ENCODE measurements at places on chromosomes 5 and 9. TPM values are rescaled to one million over a fixed set of nuclear protein-coding genes. Genes with fewer than 3 reads are reported as not detected.

- H3K36me3 ChIP-seq = no peaks in the 10 kb centered on the region
- DNase-seq = no peak
- no peak overlapping the region for H3K4me3 ChIP-seq
- no peak overlapping the region for H3K27ac ChIP-seq
- H3K4me1 ChIP-seq = no peaks in the 10 kb centered on the region
- peaks cover 13% of the 10 kb centered on the region for H3K27me3 ChIP-seq
These were observed 11.8 kb downstream of the ARL14EPL start for GRCh38 chr5:116044073-116044472.

DNA sequence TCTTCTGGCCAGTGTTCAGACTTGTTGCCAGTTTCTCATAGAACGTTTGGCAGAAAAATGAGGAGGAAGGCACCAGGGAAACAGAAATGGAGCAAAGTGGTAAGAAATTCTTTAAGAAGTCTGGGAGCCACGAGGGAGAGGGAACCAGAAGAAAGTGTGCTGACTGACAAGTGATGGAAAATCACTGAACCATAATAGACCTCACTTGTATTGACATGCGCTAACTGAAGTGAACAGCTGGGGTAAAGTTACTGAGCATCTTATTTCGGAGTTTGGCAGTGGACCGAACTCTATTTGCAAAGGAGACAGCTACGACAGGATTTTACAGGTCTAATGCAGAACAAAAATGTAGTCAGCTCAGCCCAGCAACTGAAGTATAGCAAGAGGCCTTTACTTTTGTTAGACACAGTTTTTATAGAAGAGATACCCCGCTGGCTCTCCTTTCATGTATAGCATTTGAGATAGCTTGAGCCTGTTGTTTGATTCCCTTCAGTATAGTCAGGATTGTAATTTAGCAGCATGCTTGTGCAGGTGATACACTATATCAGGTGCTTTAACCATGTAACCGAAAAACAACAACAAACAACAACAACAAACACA is 53.6 kb downstream of the HMHB1 start:
- no peaks in the 10 kb centered on the region for H3K27me3 ChIP-seq
- no peak overlapping the region for H3K27ac ChIP-seq
- no peaks in the 10 kb centered on the region for H3K36me3 ChIP-seq
- H3K4me1 ChIP-seq = peaks cover 8% of the 10 kb centered on the region

- no peaks in the 10 kb centered on the region for H3K36me3 ChIP-seq
- H3K27ac ChIP-seq = peak overlapping the region; percentile 89
- H3K4me1 ChIP-seq = peaks cover 48% of the 10 kb centered on the region
These were observed 116.8 kb downstream of the BOD1 start for GRCh38 chr5:173499471-173500212.

DNA sequence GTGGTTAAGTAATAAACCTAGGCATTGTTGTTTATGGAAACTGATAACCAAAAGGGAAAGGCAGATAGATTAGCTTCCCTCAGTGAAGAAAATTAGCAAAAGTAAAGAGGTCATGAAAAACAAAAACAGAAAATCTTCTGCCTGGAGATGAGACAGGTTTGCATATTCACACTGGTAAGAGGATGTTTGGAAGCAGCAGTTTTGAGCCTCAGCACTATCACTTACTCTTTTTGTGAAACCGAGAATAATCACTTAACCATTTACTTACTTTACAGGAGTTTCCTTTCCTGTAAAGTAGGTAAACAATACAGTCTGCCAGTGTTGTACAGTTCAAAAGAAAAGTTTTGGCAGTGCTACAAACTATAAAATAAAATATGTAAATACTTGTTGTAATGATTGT is 35.5 kb upstream of the EMB start:
- H3K4me3 ChIP-seq = no peak overlapping the region
- no peaks in the 10 kb centered on the region for H3K27me3 ChIP-seq
- DNase-seq = no peak
- no peak overlapping the region for H3K27ac ChIP-seq
- no peaks in the 10 kb centered on the region for H3K36me3 ChIP-seq

DNA sequence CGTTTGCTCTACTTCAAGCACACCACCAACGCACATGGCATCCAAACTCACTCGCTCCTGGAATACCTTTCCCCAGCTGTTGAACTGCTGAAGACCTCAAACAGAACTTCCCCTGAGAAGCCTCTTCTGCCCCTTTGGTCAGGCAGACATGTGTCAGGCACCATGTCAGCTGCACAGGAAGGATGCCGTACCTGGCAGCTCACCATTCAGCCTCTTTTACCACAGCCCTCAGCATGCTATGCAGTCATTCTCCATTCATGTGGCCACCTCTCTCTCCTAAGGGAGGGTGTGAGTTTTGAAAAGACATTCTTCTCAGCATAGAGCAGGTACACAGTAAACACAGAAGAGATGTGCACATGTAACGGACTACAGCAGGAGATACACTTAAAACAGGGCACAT is 14.2 kb downstream of the IL4 start:
- no peak for DNase-seq
- no peak overlapping the region for H3K27ac ChIP-seq
- peaks cover 9% of the 10 kb centered on the region for H3K36me3 ChIP-seq
- H3K4me3 ChIP-seq = no peak overlapping the region

GRCh38 chr9:35179347-35180280 is 17.8 kb downstream of the UNC13B start:
- H3K27me3 ChIP-seq = no peaks in the 10 kb centered on the region
- DNase-seq = no peak
- H3K4me3 ChIP-seq = no peak overlapping the region

- no peak for DNase-seq
- H3K36me3 ChIP-seq = no peaks in the 10 kb centered on the region
- no peak overlapping the region for H3K4me3 ChIP-seq
- no peak overlapping the region for H3K27ac ChIP-seq
- H3K27me3 ChIP-seq = no peaks in the 10 kb centered on the region
These were observed 209.3 kb upstream of the PPP1R2B start for GRCh38 chr5:156640691-156641241.

PCDHB2 gene
- 1.1 TPM for total RNA-seq

ADAMTS12 gene
- 0.85 TPM for total RNA-seq

ACTL7A gene
- total RNA-seq = not detected

MCTP1 gene
- total RNA-seq = 7.8 TPM

OLFML2A gene
- total RNA-seq = 41.1 TPM

CNTNAP3B gene
- total RNA-seq = 8.0 TPM

SOX30 gene
- total RNA-seq = 0.08 TPM

PRDM9 gene
- not detected for total RNA-seq

PKD2L2 gene
- 0.16 TPM for total RNA-seq

All from left ventricle myocardium inferior (tissue), 1 donor.